ENCODE measurements at places on chromosomes 11 and 22.

DNA sequence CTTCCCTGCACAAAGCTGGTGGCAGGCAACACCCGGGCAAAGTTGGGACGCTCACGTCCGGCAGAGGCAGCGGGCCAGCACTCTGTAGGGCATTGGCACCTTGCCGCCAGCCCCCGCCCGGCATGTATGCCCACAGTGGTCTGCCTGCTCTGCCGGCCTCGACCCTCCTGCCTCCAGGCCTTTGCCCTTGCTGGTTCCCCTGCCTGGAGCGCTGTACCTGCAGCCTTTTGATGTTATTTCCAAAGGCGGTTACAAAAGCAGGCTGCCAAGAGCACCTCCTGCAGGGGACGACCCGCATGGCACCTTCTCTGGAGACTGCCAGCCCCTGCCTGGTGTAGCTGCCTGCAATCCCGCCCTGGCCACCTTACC is 56.5 kb upstream of the SHISAL1 start:
- no peak for DNase-seq

DNA sequence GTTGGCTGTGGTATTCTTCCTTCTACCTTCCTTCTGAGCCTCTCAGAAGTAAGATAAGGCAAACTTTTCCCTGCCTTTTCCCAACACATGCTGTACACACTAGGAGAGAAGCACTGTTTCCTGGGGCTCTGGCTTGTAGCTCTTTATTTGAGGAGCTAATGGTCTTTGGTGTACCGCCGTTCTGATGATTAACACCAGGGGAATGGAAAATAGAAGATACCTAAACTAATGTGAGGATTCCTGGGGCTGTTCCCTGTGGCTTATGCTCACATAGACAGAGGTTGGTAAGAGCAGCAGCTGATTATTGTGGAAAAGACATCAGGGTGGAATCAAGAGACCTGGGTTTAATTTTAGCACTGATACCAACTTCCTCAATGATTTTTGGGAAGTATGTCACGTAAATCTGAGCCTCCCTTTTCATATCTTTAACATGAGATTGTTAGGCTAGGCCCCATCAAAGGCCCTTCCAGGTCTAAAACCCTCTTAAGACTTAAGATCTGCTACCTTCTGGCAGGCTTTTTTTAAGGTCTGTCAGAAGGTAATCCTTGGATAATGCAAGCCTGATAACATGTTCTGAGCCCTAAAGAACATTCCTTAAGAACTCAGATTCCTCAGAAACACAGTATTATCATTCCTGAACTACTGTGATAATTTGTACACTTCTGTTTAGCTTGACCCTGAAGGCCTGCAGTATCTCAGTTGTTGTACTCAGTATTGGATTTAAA is 24.8 kb upstream of the RCE1 start:
- DNase-seq: no peak

- no peak for DNase-seq
Observed at GRCh38 chr11:12169822-12170221, 59.4 kb downstream of the MICAL2 start.

GRCh38 chr11:63670096-63670432 is 1.1 kb downstream of the ATL3 start:
- no peak for DNase-seq

DNA sequence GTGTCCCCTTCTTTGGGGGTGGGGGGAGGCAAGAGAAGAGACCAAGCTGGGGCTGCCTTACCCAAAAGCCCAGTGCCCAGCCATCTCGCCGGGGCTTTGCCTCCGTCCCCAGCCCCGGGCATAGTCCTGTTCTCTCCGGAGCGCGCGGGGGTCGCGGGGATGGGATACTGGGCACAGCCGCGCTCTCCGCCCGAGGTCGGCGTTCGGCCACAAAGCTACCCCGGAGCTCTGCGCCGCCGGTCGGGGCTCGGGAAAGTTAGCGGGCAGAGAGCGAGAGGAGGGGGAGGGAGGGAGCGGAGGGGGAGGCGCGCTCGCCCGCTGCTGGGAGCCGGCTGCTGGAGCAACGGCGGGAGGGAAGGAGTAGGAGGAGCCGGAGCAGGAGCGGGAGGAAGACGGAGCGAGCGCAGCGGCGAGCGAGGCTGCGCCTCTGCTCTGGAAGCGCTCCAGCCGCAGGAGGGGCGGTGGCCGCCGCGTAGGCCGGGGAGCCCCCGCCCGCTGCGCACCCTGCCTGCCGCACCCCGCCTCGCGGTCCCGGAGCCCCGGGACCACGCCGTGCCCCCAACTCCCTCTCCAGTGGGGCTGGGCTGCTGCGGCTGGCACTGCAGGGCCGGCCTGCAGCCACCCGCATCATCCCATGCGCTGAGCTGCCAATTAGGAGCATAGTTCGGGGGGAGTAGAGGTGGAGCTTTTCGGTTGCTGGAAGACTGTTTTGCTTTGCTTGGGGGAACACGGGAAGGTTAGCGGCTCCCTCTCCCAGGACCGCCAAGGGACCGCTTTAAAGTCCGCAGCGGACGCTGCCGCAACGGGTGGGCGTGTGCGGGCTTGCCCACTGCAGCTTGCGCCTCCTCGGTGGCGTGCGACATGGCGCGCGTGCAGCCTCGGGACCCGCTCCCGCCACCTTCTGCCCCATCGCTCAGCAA is at the start of gene SCN4B:
TSS of gene SCN4B (minus strand) at position 272 of the 920 bp plus-strand sequence. CDS start at position 122, 150 bp downstream.
- DNase-seq: no peak

GRCh38 chr22:32103658-32104315 is 55.3 kb downstream of the C22orf42 start:
- no peak for DNase-seq

DNA sequence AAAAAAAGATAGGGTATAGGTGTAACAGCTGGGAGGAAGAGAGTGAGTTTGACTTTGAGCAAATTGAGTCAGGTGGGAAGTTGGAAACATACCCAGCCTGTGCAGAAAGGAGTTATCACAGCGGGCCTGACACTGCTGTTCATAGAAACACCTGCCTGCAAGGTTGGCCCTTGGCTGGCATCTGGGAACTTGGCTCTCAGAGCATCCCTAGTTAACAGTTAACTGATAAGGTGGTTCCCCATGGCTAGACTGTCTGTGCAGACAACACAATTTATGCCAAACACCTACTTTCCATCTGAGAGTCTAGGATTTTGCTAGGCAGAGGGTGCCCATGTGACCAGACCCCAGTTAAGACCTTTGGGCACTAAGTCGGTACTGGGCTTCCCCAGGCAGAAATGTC is 31.4 kb downstream of the ADAMTS8 start:
- no peak for DNase-seq

GRCh38 chr11:94560834-94561233 is 6.3 kb upstream of the PIWIL4 start:
- no peak for DNase-seq

DNA sequence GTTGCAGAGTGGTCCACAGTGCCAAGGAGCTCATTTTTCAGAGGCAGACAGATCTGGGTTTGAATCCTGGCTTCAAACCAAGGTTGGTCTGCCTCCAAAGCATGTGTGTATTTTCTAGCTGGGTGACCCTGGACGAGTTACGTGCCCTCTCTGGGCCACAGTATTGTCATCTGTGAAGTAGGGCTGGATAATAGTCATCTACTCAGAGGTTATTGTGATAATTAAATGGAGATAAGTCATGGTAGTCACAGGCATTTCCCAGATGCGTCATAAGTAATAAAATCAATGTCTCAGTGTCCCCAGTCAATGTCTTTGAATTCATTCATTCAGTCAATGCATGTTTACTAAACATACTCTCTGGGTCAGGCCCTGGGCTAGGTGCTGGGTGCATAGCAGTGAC is 8.6 kb downstream of the OMP start:
- no peak for DNase-seq

GRCh38 chr11:133920109-133920990 is 36.4 kb downstream of the IGSF9B start:
- no peak for DNase-seq

DNA sequence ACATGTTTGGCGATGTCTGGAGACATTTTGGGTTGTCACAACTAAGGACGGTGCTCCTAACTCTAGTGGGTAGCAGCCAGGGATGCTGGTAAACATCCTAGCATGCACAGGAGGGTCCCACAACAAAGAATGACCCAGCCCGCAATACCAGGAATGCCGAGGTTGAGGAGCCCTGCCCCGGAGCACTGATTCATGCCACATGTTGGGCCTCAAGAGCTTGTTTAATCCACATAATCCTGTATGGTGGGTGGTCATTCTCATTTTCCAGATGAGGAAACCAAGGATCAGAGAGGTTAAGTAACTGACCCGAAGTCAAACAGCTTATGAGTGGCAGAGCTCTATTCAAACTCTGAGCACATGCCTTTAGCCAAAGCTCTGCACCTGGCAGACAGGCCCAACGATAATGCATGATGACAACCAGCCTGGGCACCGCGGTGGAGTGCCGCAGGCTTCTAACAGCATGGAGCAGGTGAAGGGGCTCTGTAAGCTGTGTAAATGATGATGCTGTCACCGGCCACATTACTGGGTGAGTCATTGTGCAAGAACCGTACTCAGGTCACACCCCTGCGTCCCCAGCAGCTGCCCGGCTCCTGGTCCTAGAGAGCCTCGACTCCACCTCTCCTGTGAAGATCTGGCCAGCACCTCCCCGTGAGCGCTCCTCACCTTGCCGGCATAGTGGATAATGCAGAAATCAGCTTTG is 58.6 kb downstream of the APOL1 start:
- no peak for DNase-seq

- DNase-seq: no peak
Observed at GRCh38 chr11:132971351-132971750, 561.0 kb downstream of the OPCML start.

DNA sequence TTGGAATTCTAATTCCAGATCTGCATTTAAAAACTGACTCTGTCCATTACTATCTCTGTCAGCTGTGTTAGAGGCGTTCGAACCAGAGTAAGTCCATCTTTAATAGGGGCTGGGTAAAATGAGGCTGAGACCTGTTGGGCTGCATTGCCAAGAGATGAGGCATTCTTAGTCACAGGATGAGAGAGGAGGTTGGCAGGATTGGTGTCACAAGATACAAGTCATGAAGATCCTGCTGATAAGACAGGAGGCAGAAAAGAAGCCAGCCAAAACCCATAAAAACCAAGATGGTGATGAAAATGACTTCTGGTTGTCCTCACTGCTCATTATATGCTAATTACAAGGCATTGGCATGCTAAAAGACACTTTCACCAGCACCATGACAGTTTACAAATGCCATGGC is 356.3 kb upstream of the ISX start:
- DNase-seq: no peak

DNA sequence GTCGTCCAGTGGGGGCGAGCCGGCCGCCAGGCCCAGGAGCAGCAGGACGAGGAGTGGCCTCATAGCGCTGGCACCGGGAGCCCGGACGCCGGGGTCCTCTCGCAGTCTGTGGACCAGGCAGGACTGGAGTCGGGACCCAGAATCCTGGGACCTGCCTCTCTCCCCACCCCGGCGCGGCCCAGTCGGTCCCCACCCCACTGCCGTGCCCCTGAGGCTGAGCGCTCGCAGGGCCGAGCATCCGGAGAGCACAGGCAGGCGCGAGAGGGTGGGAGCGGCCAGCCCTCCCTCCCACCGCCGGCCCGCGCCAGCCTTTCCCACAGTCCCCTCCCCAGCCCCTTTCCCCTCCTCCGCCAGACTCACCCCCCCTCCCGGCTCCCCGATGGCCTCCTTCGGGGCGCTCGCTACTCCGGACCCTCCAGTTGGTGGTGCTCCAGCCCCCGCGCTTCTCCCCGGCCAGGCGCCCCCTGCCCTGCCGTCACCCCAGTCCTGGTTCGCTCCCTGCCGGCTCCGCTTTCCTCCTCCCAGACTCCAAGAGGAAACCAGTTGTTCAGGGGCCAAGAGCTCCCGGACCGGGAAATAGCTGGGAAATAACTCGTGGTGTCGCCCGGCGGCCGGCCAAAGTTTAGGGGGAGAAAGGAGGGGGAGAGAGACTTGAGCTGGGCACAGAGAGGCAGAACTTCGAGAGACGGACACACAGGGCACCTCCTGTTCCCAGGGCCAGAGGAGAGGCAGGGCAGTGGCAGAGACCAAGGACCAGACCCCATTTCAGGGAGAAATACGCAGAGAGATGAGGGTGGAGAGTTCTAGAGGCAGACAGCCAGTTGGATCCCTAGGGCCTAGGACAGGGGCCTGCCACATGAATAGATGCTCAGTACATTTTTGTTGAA is at the start of gene C1QTNF5:
TSS of gene C1QTNF5 (minus strand) at position 549 of the 887 bp plus-strand sequence. CDS start at position 63, 486 bp downstream.
- DNase-seq: no peak

- peak; percentile 8 for DNase-seq
Observed at GRCh38 chr11:92941676-92942571, 27.5 kb upstream of the MTNR1B start.

DNA sequence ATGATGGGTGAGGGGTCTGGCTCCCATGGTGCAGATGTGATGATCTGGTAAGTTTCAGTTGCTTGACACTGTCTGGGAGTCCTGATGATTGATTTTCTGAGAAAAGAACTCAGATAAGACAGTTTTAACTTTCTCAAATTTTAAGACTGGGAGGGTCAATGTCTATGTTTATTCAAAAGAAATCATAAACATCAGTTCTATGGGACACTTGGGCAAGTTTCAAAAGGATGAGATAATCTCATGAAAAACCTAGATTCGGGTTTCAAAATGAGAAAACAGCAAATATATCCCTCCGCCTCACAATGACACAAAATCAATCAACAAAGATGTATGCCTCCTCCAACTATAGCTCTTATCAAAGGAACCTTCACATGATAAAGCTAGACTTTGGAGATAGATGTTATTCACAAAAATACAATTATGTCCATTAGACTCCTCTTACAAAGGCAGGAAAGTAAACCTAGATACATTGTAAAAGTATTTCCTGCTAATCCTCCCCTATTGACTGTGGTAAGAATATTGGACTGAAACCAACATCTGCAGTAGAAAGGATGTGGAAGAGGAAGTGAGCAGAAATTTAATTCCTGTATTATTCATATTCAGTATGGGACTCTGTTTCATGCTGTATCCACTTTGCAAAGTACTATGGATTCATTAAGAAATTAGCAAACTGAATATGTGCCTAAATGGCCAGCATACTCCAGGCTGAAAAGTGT is 21.6 kb downstream of the SVIP start:
- DNase-seq: no peak
